ENCODE measurements at places on chromosomes 13 and 19.

DNA sequence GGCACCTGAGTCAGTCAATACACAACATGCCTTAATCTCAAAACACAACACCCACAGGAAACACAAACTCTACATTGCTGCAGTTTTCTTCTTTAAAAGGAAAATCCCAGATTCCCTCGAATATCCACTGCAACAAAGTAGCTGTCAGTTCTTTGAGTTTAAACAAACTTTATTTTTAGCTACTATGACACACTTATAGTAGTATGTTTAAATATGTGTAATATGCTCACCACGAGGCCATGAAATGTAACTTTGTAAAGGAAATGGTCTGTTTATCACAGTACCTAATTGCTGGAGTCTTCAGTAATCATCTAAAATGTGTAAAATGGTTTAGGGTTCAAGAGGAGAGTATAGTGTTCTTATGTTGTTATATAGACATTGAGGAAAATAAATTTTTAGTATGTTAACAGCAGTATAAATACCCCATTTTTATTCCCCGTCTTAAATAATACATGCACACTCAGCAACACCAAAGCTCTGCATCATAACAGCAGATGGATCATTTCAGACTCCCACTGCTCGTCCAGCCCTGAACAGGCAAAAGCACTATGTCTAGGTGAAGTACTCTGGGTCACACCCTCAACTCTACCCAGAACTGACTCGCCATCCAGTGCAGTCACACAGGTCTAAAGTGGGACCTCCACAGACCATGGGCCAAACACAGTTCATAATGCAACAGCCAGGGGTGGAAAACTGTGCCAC is 20.6 kb downstream of the TUBGCP3 start:
- DNase-seq: no peak

- DNase-seq: no peak
Observed at GRCh38 chr13:51885651-51886050, 23.9 kb downstream of the CCDC70 start.

DNA sequence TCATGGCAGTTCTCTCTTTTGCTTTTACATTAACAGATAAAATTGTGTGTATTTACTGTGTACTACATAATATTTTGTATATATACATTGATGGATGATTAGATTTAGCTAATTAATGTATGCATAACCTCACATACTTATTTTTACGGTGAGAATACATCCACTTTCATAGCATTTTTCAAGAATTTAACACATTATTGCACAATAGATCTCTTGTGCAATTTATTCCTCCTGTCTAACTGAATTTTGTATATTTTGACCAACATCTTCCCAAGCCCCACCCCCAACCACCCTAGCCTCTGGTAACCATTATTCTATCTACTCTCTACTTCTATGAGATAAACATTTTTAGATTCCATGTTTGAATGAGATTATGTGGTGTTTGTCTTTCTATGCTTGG is 194.7 kb downstream of the RBM26 start:
- DNase-seq: no peak

GRCh38 chr19:28489126-28489660 is 723.8 kb downstream of the UQCRFS1 start:
- DNase-seq: no peak

DNA sequence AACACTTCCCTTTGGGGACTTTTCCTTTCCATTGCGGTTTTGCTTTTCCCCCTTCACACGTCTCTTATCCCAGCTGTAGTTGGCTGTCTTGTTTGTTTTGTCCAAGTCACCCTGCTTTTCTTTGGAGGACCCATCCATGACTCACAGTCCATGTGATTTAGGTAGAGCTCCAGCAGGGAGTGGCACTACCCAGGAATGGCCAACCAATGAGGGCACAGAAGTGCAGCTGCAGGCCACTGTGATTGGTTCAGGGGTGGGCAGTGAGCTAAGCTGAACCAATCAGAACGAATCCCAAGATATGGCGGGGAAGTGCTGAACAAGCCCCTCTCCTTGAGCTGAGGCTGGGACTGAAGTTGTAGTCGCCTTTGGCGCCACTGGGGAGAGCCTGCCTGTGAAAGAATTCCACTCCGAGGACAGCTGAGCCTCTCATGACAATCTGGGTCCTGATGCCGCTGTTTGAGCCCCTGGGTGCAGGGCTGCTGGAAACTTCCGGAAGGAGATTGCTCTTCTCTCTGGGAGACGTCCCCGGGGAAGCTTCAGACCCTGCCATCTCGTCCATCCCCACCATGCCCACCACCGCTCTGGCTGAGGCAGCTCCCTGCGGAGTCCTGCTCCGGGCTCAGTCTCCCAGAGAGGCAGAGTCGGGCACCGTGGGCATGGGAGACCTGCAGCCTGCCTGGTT is 62.9 kb upstream of the URI1 start:
- DNase-seq: no peak

GRCh38 chr19:40231544-40232424 is 5.3 kb upstream of the CCNP start:
- DNase-seq: no peak

DNA sequence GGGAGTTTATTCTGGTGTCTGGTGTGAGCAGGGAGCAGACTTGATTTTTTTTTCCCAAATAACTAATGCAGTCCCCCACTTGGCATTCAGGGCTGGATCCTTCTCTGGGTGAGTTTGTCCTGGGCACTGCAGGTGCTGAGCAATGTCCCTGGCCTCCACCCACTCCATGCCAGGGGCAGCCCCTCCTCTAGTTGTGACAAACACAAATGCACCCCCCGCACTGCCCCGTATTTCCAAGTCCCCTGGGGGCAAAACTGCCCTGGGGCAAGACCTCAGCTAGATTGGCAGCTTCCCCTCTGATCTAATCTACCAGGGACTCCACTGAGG is 6.4 kb downstream of the MOB3A start:
- no peak for DNase-seq

DNA sequence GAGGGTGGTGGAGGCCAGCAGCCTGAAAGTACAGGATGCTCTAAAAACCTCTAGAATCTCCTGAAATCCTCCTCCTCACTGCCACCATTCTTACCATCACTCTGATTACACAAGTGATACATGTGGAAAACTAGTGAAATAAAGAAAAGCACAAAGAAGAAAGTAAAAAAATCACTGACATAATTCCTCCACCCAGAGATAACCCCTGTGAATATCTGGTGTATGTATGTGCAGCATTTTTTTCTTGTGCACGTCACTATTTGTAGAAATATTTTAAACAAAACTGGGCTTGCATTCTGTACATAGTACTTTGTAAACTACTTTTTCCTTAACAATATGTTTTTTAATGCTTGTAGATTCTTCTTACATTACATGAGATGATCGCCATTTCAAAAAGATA is 73.2 kb downstream of the CDADC1 start:
- no peak for DNase-seq

GRCh38 chr13:95641291-95642027 is 3.0 kb downstream of the DZIP1 start:
- no peak for DNase-seq

DNA sequence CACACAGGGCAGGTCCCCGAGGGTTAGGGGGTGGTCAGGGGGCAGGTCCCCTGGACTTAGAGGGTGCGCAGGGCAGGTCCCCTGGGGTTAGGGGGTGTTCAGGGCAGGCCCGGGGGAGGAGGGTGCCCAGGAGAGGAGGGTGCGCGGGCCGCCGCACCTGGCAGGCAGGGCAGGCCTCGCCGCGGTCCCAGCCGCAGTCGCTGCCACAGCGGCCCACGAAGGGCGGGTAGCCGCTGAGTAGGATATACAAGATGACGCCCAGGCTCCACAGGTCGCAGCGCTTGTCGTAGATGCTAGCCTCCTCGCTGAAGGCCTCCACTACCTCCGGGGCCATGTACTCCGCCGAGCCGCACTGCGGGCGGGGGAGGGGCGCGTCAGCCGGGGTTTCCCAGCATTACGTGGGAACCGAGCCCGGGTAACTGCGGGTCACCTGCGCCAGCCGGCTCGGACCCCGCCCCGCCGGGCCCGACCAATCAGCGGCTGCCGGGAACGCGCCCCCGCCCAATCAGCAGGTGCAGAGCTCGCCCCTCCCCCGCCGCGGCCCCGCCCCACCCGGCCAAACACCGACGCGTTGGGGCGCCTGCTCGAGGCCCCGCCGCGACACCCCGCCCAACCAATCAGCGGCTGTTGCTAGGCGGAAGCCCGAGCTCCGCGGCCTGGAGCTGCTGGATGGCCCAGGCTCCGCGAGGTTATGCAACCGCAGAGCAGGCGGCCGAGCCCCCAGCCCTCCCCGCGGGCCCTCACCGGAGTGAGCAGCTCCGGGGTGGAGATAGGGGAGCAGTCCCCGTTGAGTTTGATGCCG is 9.2 kb downstream of the MKNK2 start:
- peak; percentile 98 for DNase-seq

DNA sequence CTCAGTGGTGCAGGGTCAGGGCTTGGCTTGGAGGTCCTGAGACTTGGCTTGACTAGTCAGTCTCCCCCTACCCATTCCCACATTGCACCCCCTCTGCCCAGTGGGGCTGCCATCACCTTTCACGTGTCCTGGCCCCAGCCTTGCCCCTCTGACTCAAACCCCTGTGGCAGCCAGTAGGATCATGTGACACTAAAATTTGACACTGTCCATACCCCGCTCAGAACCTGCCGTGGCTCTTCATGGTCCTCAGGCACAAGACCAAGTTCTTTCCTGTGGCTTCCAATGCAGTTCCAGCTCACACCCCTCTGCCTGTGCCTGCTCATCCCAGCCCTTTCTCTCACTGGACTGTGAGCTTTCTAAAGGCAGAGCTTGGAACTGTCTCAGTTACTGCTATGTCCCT is 2.2 kb downstream of the PSMD8 start:
- DNase-seq: no peak

DNA sequence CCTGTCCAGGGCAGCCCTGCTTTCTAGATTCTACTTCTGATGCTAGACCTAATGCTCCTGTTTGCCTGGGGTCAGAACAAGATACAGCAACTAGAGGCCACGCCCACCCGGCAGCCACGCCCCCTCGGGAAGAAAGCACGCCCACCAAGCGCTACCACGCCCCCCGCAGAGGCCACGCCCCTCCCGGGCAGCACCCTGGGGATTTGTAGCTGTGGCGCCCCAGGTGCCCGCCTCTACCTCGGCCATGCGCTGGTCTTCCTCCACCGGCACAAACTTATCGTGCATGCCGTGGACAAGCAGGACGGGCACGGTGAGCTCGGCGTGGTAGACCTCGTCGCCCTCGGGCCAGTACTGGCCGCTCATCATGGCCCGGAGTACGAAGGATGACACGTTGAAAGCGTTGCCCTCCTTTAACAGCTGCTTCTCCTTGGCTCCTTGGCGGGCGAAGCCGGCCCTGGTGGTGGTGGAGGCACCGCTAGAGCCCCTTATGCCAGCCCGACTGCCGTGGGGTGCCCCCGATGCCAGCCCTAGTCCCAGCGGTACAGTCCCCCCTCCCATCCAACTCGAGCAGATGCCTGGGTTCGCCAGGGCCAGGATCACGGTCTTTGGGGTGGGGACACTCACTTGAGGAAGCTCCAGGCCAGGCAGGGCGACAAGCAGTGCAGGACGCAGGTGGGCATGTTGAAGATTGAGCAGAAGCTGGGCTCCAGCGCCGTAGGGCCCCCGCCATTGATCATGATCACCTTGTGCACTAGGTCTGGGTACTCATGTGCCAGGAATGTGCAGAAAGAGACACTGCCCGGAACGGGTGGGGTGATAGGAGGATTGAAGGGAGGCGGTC is 9.0 kb downstream of the ABHD8 start:
- peak; percentile 44 for DNase-seq

- DNase-seq: no peak
Observed at GRCh38 chr13:107518292-107518691, 697.0 kb downstream of the LIG4 start.

- peak; percentile 84 for DNase-seq
Observed at GRCh38 chr19:45076029-45076850, at the start of gene ZNF296. Gene ZNF296 (minus strand): TSS chr19:45076478. CDS start chr19:45076373, 105 bp downstream.

GRCh38 chr19:3304871-3305423 is 61.4 kb upstream of the NFIC start:
- peak; percentile 71 for DNase-seq

DNA sequence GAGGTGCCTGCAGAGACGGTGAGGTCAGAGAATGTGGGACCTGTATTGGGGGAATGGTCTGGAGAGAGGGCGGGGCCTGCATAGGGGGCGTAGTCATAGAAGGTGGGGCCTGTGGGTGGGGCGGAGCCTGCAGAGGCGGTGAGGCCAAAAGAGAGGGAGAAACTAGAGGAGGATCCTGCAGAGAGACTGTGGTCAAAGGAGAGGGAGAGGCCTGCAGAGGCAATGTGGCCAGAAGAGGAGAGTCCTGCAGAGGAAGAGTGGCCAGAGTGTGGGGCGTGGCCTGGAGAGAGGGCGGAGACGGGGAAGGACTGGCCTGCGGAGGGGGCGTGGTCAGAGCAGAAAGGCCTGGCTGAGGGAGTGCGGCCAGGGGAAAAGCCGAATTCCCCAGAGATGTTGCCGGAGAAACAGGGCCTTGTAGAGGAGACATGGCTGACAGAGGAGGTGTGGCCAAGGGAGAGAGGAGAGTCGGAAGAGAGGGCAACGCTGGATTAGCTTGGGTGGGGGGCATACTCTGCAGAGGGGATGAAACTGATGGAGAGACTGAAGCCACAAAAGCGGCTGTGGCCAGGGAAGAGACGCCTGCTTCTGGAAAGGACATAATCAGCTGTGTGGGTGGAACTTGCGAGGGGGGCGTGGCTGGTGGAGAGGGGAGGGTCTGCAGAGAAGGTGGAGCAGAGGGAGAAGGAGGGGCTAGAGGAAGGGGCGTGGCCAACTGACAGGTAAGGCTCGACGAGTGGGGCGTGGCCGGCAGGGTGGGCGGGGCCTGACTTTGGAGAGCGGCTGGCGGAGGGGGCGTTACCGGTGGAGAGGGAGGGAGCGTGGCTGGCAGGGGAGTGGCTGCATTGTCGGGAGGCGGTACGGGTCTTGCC is 2.5 kb downstream of the PRR36 start:
- peak; percentile 70 for DNase-seq
